Mucosa of gallbladder (tissue), 1 donor: ENCODE measurements at places on chromosomes 2 and 18. TPM values are rescaled to one million over a fixed set of nuclear protein-coding genes. Genes with fewer than 3 reads are reported as not detected.

The PKDCC gene
- total RNA-seq, result 128 TPM

The NTSR2 gene
- total RNA-seq, result not detected

The IL36A gene
- not detected for total RNA-seq

The CFC1 gene
- not detected for total RNA-seq

The EML4 gene
- total RNA-seq, result 111 TPM

The UBE2F gene
- total RNA-seq, result 48.5 TPM

The FEV gene
- not detected for total RNA-seq

The CROCC2 gene
- total RNA-seq, result 0.09 TPM

The ARHGAP28 gene
- 11.2 TPM for total RNA-seq

The EFHD1 gene
- total RNA-seq, result 6.0 TPM

DNA sequence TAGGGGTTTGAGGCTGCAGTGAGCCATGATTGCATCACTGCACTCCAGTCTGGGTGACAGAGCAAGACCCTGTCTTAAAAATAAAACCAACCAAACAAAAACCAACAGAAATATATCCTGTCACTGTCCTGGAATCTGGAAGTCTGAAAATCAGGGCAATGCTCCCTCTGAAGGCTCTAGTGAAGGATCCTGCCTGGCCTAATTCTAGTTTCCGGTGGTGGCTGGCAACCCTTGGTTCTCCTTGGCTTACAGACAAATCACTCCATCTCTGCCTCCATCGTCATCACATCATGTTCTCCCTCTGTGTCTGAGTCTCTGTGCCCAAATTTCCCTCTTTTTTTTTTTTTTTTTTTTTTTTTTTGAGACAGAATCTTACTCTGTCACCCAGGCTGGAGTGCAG is 15.9 kb upstream of the VPS4B start:
- DNase-seq, result no peak

DNA sequence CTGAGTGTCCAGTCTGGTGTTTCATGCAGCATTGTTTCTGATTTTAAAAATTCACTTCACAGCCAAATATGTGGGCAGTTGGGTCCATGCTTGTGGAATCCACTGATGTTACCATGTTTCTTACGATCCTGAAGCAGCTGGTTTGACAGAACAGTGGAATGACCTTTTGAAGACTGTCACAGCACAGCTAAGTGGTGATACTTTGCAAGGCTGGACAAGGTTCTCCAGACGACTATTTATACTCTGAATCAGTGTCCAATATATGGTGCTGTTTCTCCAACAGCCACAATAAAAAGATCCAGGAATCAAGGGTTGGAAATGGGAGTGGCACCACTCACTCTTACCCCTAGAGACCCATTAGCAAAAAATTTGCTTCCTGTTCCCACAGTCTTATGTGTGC is 577.4 kb upstream of the RAB6C start:
- no peak for DNase-seq

DNA sequence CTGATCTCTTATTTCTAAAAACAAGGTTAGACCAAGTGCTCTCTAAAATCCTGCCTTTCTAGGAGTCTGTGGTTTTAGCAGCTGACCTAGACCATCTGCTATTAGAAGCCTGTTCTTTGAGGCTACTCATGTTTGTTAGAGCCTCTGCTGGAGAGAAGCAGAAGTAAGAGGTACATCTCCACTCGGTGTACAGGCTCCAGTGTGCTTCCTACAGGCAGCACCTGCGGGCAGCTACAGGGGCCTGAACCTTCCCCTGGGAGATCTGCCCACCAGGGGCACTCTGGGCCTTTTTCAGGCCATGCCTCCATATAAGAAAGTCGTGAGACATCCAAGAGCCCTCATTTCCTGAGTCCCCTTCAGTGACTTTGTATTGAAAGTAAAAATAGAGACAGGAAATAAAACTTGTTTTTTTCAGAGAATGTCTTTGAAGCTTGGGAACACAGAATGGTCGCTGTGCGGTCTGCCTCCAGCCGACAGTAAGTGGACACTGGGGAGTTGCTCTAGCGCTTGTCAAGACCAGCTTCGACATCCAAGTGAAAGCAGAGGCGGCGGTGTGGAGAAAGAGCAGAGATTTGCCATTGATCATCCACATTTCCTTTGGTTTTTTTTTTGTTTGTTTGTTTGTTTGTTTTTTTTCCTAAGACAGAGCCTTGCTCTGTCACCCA is 31.7 kb downstream of the ONECUT2 start:
- no peak for DNase-seq

DNA sequence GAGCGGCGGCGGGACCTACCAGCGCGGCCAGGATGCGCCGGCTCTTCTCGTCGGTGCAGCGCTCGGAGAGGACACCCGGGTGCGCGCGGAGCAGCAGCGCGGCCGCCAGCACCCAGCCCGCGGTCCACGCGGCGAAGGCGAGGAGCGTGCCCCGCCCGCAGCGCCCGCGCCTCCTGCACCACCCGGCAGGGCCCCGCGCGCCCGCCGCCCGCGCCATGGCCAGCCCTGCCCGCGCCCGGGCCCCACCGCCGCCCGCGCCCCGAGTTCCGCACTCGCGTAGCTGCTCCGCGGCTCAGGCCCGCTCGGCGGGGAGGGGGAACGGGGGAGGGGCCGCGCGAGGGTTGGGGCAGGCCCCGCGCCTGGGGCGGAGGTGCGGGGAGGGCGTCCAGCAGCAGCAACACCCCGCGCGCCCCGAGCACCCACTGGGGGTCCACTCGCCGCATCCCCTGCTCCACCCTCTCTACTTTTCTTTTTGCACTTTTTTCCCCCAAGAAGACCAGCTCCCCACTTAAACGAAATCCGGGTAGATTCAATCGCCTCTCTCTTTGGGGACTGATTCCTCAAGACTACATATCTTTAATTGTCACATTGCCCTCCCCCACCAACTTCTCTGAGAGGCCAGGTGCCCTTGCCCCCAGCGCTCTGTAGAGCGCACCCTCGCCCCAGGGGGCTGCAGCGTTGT is at the start of gene DIPK1C:
TSS of gene DIPK1C (minus strand) at position 266 of the 682 bp plus-strand sequence. CDS start at position 217, 49 bp downstream.
- no peak for DNase-seq

DNA sequence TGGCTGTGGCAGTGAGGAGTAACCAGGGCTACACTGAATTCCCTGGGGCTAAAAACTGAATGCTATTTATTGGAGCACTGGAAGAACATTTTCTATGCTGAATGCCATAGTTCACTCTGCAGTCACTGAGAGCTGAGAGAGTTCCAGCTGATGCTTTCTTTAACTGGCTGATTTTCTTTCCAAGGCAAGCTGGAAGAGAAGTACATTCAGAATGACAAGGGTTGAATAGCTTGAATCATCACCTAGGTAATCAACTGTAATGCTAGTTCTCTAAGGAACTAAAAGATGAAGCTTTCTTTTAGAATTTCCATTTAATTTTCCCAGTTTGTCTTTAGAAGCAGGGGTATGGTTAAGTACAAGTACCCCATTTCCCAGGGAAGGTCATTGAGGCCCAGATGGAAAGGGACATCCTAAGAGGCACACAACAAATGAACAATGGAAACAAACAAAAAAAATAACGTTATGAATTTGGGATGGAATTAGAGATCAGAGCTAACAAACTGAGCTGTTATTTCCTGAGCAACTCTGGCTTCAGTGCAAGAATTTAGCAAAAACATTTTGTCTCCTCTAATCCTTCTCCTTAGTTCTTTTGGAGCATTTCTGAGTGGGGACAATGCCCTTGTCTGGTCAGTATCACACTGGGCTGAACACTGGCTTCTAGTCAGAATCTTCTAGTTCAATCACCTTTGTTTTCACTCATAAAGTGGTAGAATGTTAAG is 132.8 kb upstream of the REG3A start:
- no peak for DNase-seq

- no peak for DNase-seq
Measured at GRCh38 chr18:59150236-59150635, 10.6 kb downstream of the SEC11C start.

DNA sequence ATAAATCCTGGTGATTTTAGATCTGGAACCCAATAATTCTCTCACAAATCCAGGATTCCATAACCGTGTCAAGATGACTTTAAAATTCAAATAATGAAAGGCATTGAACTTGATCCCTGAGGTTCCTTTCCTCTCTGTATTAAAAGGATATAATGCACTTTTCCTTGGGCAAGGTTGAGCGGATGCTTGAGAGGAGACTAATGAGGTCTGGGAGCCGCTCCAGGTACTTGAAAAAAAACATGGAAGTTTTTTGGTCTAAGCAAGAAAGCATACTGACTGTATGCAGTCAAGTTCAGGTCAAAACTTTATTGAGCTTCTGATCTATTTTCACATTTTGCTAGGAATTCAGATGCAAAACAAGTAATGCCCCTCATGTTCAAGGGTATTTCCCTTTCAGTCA is 318.5 kb downstream of the RAD51AP2 start:
- no peak for DNase-seq

GRCh38 chr2:29612568-29612967 is 308.8 kb downstream of the ALK start:
- no peak for DNase-seq

DNA sequence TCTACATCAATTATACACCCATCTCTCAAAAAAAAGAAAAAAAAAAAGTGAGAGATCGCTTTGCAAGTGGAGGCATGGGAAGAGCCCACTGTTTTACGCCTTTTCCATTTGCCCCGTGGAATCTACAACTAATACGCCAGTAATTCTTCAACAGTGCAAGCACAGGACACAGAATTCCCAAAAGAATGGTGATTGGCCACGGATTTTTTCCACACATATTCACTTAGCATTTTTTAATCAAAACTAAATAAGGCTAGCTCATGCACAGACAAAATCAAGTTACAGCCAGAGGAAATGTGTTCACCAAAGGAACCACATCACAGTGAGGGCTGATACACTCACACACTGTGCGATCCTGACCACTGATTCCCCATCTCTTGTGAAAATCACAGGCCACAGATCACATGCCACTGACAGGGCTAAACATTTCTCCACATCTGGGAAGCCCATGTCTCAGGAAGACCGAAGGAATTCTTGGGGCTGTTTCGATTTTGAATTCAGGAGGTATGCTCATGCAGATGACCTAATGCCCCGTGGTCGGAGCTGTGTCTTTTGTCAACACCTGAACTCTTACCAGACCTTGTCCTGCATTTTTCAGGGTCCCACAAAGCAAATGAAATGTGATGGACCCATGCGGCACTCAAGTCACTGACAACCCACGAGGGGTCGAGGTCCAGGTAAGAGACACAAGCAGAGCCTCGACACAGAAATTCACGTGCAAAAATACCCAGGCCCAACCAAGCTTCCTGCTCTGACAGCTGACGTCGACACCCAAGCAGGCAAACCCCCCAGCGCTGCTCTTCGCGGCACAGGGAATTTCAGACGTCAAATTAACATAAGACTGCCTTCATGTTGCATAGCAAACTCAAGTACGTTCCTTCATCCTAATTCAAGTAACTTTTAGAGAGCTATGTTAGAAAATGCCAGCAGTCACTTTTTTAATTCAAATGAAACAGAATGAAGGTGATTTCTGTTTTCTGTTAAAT is 69.6 kb downstream of the ZNF516 start:
- no peak for DNase-seq

- DNase-seq, result no peak
Measured at GRCh38 chr2:140654565-140654964, 1476.3 kb downstream of the LRP1B start.

GRCh38 chr2:43047187-43047780 is 179.1 kb downstream of the ZFP36L2 start:
- DNase-seq, result no peak

DNA sequence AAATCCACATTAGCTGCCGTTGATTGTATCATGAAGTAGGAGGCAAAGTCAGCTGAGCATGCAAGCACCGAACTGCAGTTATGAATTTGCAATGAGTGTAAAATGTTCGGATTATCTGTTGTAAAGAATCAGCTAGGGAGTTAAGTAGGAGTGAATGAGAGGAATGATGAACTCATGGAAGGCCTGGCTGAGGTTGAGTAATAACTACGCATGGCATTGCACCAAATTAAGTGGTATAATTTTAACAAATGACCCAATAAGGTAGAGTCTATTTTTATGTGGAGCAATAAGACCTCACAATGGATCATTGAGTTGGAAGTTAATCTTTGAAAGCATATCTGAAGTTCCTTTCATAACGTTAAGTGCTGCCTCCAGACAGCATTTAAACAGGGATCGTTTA is 288.2 kb upstream of the CHST9 start:
- no peak for DNase-seq

GRCh38 chr18:8783335-8783993 is 78.1 kb downstream of the MTCL1 start:
- DNase-seq, result no peak

DNA sequence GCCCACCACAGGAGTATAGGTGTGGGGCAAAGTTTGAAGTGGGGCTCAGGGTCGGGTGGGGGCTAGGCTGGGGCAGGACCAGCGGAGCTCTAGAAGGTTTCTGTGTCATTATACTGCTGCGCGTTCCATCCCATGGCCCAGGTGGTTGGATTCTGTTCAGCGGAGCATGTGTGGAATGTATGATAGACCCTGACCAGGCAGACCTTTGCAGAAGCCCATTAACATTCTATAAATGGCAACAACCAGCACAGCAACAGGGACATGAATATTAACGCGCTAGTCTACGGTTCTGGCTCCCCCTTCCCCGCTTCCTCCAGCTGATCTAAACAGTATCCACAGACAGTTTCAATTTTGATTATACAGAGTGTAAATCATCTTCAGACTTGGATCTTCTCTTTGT is 4.1 kb upstream of the PRKCE start:
- no peak for DNase-seq

DNA sequence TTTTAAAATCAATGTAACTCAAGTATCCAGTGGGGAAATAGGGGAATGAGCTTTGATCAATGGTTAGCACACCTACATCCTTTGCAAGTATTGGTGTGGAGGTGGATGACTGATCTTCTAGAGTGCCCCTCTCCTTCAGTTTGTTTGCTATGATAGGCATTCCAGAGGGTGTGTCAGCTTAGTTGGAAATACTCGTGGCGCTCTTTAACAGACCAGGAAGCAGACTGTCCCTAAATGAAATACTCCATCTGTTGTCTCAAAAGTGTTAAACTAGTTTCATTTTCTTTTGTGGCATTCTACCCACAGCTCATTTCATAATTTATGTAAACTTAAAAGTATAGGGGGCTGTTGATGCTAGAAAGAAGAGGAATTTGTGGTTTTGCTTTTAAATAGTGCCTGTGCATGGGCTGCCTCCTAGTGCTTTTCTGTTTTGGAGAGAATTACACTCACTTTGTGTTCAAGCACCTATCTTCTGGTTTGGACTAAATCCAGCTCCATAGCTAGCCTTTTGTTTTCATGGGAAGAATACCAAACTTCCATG is 66.2 kb downstream of the STAT1 start:
- DNase-seq, result no peak

DNA sequence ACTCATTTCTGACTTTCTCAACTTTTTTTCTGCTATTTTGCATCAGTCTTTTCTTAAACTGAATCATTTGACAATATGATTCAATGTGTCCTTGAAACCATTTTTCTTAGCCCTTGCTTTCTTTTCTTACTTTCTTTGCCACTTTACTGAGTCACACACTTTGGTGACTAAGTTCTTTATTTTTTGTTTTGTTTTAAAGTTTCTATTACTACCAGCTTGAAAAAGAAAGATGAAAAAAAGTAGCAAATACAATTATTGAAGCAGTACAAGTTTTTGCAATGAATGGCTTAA is 116.5 kb downstream of the DOCK10 start:
- DNase-seq, result no peak

- DNase-seq, result no peak
Measured at GRCh38 chr2:39525636-39526412, 88.7 kb upstream of the MAP4K3 start.
